Sigmoid colon (tissue), 7 donors: ENCODE measurements at places on chromosomes 2 and 18. TPM values are rescaled to one million over a fixed set of nuclear protein-coding genes. Genes with fewer than 3 reads are reported as not detected.

GRCh38 chr2:230779126-230779525 lies 66.5 kb downstream of the CAB39 start:
- H3K36me3 ChIP-seq, result no peaks in the 10 kb centered on the region
- DNase-seq, result no peak
- H3K27me3 ChIP-seq, result no peaks in the 10 kb centered on the region
- no peak overlapping the region for H3K4me3 ChIP-seq
- H3K27ac ChIP-seq, result peak overlapping the region; percentile 28

DNA sequence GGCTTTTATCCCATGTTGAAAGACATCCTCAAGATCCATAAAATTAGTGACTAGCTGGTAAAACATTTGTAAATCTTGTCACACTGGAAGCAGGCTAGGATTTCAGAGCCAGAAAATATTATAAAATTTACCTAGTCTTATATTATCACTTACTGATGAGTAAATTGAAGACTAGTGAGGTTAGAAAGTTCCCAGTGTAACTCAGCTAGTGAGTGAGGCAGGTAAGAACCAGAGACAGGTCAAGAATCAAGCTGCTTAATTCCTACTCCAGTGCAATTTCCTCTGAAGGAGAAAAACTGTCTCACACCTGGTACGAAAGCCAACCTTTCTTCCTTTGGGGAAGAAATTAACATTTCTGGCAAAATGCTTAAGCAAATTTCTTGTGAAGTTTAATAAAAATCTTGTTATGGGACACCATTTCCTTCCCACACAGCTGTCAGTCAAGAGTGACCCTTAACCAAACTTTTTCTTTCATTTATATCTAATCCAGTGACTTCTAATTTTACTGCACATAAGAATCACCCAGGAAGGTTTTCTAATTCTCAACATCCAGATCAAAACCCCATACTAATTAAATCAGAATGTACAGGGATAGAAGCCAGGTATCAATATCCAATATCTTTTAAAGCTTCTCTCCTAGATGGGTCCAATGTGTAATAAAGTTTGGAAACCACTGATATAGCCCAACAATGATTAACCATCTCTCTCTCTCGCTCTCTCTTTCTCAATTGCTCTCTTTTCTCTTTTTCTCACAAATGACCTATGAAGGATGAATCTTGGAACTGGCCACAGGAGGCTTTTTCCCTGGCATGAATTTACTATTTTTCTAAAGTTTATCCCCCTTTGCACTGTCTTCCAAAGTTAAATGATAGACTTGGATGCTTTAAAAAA lies 264.3 kb upstream of the SLC39A10 start:
- no peaks in the 10 kb centered on the region for H3K36me3 ChIP-seq
- no peaks in the 10 kb centered on the region for H3K4me1 ChIP-seq
- H3K27me3 ChIP-seq, result no peaks in the 10 kb centered on the region
- no peak overlapping the region for H3K4me3 ChIP-seq
- DNase-seq, result no peak

DNA sequence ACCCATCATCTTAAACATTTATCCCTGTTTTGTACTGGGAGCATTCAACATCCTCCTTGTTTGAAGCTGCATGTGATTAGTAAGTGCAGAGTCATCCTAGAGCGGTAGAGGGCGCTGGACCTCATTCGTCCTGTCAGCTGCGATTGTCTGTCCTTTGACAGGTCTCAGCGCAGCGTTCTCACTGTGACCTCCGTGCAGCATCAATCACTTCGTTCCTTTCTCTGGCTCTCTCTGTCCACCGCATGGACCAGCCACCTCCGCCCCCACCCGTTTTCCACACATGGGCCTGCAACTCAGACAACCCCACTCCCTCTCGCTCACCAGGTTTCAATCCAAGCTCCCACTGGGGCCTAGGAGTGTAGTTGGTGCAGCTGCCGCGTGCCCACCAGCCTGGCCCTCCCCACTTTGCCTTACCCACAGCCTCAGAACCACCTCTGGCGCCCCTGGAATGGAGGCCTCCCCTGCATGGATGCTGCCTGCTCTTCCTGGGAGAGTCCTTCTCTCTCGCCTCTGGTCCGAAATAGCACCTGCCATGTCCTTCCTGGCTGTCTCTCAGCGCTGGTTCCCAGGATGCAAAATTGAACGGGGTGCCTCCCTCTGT lies 90.5 kb downstream of the NDUFA10 start:
- H3K4me3 ChIP-seq, result no peak overlapping the region
- peak; percentile 84 for DNase-seq
- no peaks in the 10 kb centered on the region for H3K36me3 ChIP-seq
- H3K27ac ChIP-seq, result no peak overlapping the region
- H3K27me3 ChIP-seq, result no peaks in the 10 kb centered on the region

- no peak overlapping the region for H3K4me3 ChIP-seq
- no peaks in the 10 kb centered on the region for H3K36me3 ChIP-seq
- DNase-seq, result no peak
- no peak overlapping the region for H3K27ac ChIP-seq
- H3K27me3 ChIP-seq, result no peaks in the 10 kb centered on the region
These were observed 103.2 kb downstream of the PIEZO2 start for GRCh38 chr18:11046140-11046539.

GRCh38 chr2:196233021-196233804 lies 61.8 kb upstream of the STK17B start:
- no peaks in the 10 kb centered on the region for H3K36me3 ChIP-seq
- no peaks in the 10 kb centered on the region for H3K27me3 ChIP-seq
- peak; percentile 68 for DNase-seq
- peaks cover 10% of the 10 kb centered on the region for H3K4me1 ChIP-seq
- no peak overlapping the region for H3K27ac ChIP-seq

GRCh38 chr2:218576854-218577253 lies 8.2 kb downstream of the CNOT9 start:
- H3K36me3 ChIP-seq, result no peaks in the 10 kb centered on the region
- no peak overlapping the region for H3K4me3 ChIP-seq
- DNase-seq, result no peak
- H3K27ac ChIP-seq, result no peak overlapping the region
- no peaks in the 10 kb centered on the region for H3K27me3 ChIP-seq
- no peaks in the 10 kb centered on the region for H3K4me1 ChIP-seq

GRCh38 chr18:23363865-23364570 lies 89.1 kb upstream of the RIOK3 start:
- no peak overlapping the region for H3K27ac ChIP-seq
- H3K4me3 ChIP-seq, result no peak overlapping the region
- DNase-seq, result no peak
- no peaks in the 10 kb centered on the region for H3K36me3 ChIP-seq

DNA sequence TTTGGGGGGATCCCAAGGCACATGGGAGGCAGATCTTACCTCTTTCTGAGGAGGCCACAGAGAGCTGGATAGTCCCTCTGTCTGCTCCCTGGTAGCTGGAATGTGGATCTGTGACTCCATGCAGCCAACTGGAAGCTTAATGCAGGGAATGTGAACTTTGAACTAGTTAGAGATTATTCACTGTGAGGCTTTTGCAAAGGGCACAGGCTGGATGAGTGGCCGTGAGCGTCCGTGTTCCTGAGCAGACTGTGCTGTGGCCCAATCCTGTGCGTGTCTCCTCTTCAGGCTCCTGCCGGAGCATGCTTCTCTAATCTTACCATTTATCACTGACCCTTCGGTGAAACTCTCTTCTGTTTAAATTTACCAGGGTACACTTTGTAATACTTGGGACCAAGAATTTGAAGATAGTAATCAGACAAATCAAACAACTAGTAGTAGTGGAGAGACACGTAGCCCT lies 187.6 kb downstream of the PTPRM start:
- no peak for DNase-seq
- H3K36me3 ChIP-seq, result no peaks in the 10 kb centered on the region
- peaks cover 51% of the 10 kb centered on the region for H3K4me1 ChIP-seq
- no peak overlapping the region for H3K4me3 ChIP-seq
- no peak overlapping the region for H3K27ac ChIP-seq
- no peaks in the 10 kb centered on the region for H3K27me3 ChIP-seq

GRCh38 chr18:26489881-26490280 lies 58.5 kb downstream of the KCTD1 start:
- H3K36me3 ChIP-seq, result no peaks in the 10 kb centered on the region
- no peak overlapping the region for H3K4me3 ChIP-seq
- no peak for DNase-seq
- no peaks in the 10 kb centered on the region for H3K27me3 ChIP-seq

- H3K27ac ChIP-seq, result no peak overlapping the region
- no peaks in the 10 kb centered on the region for H3K4me1 ChIP-seq
- no peaks in the 10 kb centered on the region for H3K36me3 ChIP-seq
These were observed 3.7 kb upstream of the GKN1 start for GRCh38 chr2:68970566-68971265.

- H3K4me1 ChIP-seq, result no peaks in the 10 kb centered on the region
- H3K27ac ChIP-seq, result no peak overlapping the region
- no peak overlapping the region for H3K4me3 ChIP-seq
These were observed 25.0 kb upstream of the COPS8 start for GRCh38 chr2:237060534-237061312.

DNA sequence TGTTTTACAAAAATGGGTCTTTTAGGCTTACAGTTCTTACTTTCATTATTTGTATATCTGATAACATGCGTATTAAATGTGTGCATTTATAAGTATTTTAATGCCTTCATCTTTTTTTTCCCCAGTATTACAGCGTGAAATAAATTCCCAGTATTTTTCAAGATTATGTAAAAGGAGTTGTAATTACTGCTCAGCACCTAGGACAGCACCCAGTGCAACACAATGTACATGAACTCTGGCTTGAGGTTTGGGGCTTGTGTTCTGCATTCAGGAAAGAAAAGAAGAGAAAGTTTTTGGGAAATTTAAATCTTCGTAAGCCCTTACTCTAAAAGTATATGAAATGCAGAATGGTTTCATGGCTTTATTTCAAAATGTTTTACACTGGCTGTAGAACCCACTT lies 16.7 kb downstream of the ZNF638 start:
- DNase-seq, result no peak
- H3K36me3 ChIP-seq, result no peaks in the 10 kb centered on the region
- no peaks in the 10 kb centered on the region for H3K27me3 ChIP-seq
- H3K4me3 ChIP-seq, result no peak overlapping the region
- H3K4me1 ChIP-seq, result peaks cover 9% of the 10 kb centered on the region
- H3K27ac ChIP-seq, result no peak overlapping the region

GRCh38 chr18:48929941-48930713 lies 20.6 kb downstream of the SMAD7 start:
- DNase-seq, result peak; percentile 84
- H3K27ac ChIP-seq, result peak overlapping the region; percentile 88
- H3K4me1 ChIP-seq, result peaks cover 98% of the 10 kb centered on the region
- peak overlapping the region; percentile 22 for H3K4me3 ChIP-seq
- no peaks in the 10 kb centered on the region for H3K27me3 ChIP-seq

DNA sequence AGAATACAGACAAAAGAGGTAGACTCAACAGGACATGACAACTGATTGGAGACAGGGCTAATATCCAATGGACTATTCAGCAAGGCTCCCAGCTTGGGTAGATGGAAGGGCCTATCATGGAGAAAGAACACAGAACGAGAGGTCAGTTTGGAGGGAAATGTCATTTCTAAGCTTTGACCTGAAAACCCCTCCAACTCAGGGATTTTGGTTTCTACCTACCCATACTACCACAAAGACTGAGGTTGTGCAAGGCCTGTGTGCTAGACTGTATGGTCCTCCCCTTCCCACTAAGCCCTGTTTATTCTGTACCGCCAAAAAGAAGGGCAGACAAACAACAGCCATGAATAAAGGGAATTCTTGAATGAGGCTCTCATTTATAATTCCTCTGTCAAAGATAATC lies 288.9 kb downstream of the ZNF385B start:
- H3K27ac ChIP-seq, result no peak overlapping the region
- no peaks in the 10 kb centered on the region for H3K4me1 ChIP-seq
- H3K4me3 ChIP-seq, result no peak overlapping the region
- H3K27me3 ChIP-seq, result no peaks in the 10 kb centered on the region
- no peaks in the 10 kb centered on the region for H3K36me3 ChIP-seq

- no peak overlapping the region for H3K4me3 ChIP-seq
- H3K4me1 ChIP-seq, result no peaks in the 10 kb centered on the region
- H3K36me3 ChIP-seq, result no peaks in the 10 kb centered on the region
- H3K27me3 ChIP-seq, result no peaks in the 10 kb centered on the region
These were observed 129.3 kb downstream of the MARCHF4 start for GRCh38 chr2:216243026-216243425.

DNA sequence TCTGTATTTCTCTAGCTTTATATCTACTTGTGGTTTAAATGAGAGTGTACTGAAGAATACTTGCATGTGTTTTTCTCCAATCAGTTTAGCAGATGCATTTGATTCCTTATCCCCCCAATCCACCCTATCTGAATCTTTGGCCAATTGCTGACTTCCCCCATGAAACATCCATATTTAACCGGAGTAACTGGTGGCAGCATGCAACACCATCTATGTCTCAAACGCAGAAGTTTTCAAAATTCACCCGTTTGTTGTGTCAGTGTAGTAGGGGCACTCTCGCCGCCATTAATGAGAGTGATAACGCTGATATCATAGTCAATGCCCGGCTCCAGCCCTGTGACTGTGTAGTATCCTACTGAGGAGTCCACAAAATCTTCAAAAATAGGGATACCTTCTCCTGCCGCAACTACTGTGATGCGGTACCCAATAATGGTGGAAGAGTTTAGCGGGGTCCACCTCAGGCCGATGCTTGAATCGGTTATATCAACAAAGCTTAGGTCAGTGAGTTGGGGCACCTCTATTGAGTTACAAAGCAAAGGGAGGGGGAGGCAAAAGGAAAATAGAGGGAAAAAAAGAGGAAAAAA lies 43.1 kb downstream of the FN1 start:
- no peak for DNase-seq
- peak overlapping the region; percentile 16 for H3K27ac ChIP-seq

- H3K27me3 ChIP-seq, result no peaks in the 10 kb centered on the region
- no peaks in the 10 kb centered on the region for H3K36me3 ChIP-seq
- H3K27ac ChIP-seq, result no peak overlapping the region
These were observed 80.5 kb upstream of the ALKAL2 start for GRCh38 chr2:368386-368785.

- no peaks in the 10 kb centered on the region for H3K36me3 ChIP-seq
- no peaks in the 10 kb centered on the region for H3K27me3 ChIP-seq
- H3K4me3 ChIP-seq, result no peak overlapping the region
- H3K4me1 ChIP-seq, result peaks cover 21% of the 10 kb centered on the region
- no peak for DNase-seq
These were observed 49.4 kb downstream of the TSPYL6 start for GRCh38 chr2:54206596-54206995.

DNA sequence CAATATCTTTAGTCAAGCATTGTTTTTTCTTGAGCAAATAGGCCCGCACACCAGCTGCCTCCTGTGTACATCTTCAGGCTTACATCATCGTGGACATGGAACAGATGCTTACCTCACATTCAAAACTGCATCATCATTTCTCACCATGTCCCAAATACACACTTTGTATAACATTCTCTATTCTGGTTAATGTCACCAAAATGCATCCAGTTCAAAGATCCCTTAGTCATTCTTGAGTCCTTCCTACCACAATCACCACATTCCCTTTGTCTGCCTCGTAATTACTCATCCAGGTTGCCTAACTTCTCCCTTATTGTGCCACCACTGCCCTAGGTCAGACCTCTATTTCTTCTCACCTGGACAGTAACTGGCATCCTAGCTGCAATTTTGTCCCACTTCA lies 373.7 kb upstream of the GALNT5 start:
- H3K36me3 ChIP-seq, result no peaks in the 10 kb centered on the region
- no peak for DNase-seq
- no peaks in the 10 kb centered on the region for H3K4me1 ChIP-seq
- no peak overlapping the region for H3K27ac ChIP-seq
- H3K27me3 ChIP-seq, result no peaks in the 10 kb centered on the region

Gene EIF5B
- total RNA-seq, result 32.7 TPM

Gene CYS1
- total RNA-seq, result 8.9 TPM

Gene PPIG
- total RNA-seq, result 54.0 TPM
